Activated T-helper 17 cell treated with anti-CD3 and anti-CD28 coated beads, Interleukin-2, amount 50 U/mL, for 72 hours (primary cell): ENCODE measurements at places on chromosomes 6 and 20.

- no peak for ATAC-seq
These were observed 1.4 kb upstream of the OSBPL2 start for GRCh38 chr20:62236766-62237513.

DNA sequence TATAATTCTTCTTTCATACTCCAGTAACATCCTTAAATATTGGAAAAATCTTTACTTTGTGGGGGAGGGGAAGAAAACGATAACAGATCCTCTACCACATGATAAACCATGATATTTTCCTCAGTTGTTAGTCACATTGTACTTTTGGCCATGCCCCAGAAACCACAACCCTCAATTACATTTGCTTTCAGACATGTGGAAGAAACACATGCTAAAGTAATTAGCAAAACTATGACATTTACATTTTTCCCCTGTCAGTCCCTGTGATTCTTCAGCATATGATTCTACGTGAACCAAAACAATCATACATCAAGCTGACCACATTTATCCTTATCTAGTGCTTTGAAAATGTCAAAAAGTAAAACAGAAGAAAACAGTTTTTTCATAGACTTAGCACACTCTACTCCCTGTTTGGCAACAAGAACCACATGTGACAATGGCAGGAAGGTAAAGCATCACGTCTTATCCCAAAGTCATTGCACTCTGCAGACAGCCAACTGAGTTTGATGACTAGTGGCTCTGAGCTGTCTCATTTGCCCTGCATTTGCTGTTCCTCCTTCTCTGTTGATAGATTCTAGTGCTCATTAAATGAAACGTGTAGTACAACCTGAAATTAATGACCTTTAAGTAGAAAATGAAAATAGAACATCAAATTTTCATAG is 505.8 kb upstream of the MARCKS start:
- ATAC-seq, result peak; percentile 16

DNA sequence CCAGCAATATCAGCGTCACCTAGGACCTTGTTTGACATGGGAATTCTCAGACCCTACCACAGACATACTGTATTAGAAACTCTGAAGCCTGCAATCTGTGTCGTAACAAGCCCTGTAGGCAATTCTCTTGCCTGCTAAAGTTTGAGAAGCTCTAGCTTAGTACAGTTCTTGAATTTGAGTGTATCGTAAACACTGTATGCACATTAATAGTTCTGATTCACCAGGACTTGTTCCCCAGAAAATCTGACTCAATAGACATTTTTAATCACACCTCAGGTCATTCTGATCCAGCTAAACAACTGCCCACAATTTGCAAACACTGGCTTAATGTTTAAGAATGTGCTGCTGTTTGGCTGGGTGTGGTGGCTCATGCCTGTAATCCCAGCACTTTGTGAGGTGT is 414.3 kb downstream of the TFAP2A start:
- ATAC-seq, result no peak

GRCh38 chr6:3482869-3483268 is 26.0 kb upstream of the SLC22A23 start:
- no peak for ATAC-seq

GRCh38 chr6:36839749-36840431 is 646 bp upstream of the CPNE5 start:
- ATAC-seq, result peak; percentile 70

GRCh38 chr6:18410412-18410811 is 23.3 kb downstream of the RNF144B start:
- ATAC-seq, result no peak
